BJ (cell line): ENCODE measurements at places on chromosomes 16 and 17.

DNA sequence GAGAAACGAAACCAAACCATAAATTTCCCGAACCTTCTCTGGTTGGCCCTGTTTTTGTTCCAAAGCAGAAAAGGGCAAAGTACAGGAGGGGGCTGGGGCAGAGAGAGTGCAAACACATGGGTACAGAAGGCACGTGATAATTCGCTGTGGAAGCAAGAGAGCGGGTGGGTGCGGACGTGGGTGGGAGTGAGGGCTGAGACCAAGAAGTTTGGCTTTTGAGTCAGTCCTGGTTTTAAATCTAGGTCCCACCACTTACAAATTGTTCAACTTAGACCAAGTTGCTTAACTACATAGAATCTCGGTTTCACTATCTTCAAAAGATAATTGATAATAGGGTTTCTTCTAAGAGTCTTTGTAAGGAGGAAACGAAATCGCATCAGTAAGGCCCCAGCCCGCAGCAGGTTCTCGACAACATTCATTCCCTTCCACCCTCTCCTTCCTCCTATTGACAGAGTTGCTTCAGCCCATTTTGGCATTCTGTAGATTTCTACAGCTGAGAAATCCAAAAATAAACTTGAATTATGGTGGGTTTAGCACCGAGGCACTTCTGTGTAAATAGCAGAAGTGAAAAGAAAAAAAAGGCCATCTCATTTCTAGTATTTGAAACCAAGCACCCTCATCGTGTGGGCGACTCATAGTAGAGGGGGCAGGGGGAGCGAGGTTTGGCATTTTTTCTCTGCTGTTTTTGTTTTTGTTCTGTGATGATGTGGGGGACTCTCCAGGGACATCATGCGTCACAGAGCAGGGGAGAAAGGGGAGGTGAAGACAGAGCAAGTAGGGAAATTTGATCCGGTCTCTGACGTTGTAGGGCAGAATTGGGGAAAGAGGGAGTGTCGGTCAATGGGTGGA lies 33.6 kb upstream of the CCR7 start:
- no peak for DNase-seq

DNA sequence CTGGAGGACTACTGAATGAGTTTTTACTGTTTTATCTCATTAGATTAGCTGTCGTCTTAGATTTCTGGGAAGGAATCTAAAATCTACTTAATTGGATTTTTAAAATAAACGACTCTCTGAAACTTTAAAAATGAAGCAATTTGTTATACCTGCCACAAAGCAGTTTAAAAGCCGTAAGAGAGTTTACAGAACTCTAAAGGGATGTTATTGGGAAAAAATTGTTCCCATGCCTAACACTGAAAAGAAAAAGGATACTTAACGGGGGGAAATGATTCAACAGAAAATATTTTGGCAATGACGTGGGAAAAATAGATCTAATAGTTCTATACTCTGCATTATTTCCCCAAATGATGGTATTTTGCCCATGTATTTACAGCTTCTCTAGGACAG lies 27.0 kb downstream of the ARHGAP17 start:
- DNase-seq: no peak

GRCh38 chr17:68011199-68011665 lies 15.0 kb upstream of the C17orf58 start:
- DNase-seq: no peak

DNA sequence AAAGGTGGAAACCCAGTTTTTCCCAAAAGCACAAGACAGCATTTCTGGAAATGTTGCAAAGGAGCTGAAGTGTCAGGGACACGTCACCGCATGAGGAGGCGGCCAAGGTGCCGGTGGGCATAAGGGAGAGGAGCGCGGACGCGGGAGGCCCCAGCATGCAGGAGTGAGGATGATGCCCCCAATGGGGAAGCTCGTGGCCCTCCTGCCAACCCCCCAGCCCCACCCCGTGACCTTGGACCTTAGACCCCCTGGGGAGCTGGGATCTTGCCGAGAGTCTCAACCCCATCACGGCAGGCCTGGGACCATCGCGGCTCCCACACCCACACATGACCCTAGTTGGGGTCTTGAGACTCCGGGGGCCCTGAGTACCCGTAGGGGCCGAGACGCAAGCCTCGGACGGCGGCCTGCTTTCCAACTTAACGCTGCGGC lies 119.4 kb upstream of the METRNL start:
- DNase-seq: no peak

DNA sequence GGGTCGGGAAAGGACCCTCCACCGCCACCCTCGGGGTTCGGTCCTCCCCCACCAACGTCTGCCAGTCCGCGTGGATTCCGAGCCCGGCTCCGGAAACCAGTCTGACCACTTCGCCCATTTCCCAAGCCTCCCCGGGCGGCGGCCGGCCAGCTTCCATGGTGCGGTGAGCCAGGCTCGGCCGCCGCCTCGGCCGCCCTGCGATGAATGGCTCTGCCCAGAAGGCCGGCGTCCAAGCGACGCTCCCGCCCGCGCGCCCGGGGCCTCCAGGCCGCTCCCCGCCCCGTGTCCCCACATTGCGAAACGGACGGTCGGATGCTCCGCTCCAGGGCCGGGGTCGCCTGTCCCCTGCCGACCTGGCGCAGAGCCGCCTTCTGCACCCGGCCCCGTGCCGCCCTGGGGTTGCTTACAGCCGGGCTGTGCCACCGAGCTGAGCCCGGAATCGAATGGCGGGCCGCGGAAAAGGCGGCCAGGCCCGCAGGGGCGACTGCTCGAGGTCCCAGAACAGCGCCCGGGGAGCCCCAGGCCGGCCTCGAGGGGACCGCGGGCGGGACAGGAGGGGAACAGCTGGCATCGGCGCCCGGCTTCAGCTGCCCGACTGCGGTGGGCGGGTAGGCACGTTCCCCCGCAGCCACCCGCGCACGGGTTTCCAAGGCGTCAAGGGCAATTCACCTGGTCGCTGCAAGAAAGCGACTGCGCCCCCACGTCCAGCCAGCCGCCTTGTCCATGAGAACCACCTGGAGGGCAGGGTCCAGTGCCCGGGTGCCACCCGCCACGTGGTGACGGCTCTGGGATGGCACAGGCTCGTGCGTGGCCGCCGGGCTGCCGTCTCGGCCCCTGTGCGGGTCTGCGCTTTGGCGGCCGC lies 18.3 kb upstream of the CBX8 start:
- DNase-seq: no peak

DNA sequence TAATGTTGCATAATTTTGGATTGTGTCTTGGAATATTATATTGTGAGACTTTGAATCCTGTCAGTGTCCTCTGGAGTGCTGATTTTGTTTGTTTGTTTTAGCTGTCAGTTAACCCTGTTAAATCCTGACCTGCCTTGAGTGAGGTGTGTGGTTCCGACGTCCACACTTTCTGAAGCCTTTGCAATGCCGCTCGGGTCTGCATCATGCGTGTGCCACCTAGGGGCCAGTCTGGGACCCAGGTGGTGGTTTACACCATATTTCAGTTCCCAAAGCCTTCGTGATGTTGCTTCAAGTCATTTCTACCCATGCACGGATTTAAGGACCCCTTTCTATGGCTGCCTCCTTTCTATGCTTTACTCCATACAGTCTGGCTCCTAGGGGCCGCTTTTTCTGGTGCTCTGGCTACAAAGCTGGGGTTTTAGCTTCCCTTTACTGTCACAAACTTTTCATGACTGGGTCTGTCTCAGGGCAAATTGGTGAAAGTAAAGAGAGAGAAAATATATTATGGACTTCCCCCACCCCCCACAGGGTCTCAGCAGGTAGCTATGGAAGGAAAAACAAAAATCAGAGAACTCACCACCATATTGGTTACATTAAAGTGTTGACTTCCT lies 11.4 kb upstream of the OR4D1 start:
- DNase-seq: no peak

- no peak for DNase-seq
Measured at GRCh38 chr17:47685556-47686275, 8.2 kb upstream of the TBKBP1 start.

- DNase-seq: no peak
Measured at GRCh38 chr17:28716740-28717577, 709 bp downstream of the RAB34 start.

DNA sequence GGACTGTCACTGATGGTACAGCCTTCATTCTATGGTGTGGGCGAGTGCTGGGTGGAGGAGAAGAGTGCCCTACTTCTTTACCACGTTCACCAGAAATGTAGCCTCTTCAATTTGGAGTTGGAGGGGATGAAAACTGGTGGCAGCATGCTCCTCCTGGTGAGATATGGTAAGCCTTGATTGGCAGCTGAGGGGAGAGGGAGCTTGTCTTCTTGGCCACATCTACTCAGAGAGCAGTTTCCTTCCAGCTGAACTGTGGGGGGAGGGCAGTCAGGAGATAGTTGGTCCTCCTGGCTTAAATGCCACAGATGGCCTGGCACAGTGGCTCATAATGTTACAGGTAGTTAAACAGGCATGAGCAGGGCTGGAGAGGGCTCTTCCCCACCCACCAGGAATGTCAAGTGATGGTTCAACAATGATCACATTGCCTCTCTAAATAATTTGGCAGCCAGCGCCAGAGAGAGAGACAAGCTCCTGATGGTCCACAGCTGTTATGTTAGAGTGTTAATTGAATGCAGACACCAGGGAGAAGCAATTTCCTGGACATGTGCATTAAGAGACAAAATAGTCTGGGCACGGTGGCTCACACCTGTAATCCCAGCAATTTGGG lies 9.0 kb upstream of the MAPK3 start:
- no peak for DNase-seq

- no peak for DNase-seq
Measured at GRCh38 chr17:43215341-43215740, 3.7 kb downstream of the TMEM106A start.

GRCh38 chr17:29573871-29574731 lies 5.6 kb downstream of the TP53I13 start:
- DNase-seq: no peak

DNA sequence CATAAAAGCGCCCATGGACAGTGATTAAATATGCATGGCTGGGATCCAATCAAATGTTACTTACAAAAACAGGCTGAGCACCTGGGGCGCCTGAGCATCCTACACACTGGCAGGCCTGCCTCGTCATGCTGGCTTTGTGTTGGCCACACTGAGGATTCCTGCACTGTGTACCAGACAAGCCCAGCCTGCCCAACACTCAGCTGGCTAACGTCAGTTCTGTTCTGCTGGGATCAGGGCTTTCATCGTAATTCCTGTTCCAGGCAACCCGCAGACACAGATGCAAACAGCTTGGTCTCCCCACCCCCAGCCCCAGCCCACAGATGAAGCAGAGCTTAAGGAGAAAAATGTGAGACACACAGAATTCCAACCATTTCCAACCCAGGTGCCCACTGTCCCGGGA lies 30.7 kb downstream of the PIMREG start:
- DNase-seq: no peak

- DNase-seq: no peak
Measured at GRCh38 chr17:66214884-66215528, 14.2 kb downstream of the APOH start.

GRCh38 chr17:47279062-47279801 lies 25.6 kb downstream of the ITGB3 start:
- peak; percentile 91 for DNase-seq

DNA sequence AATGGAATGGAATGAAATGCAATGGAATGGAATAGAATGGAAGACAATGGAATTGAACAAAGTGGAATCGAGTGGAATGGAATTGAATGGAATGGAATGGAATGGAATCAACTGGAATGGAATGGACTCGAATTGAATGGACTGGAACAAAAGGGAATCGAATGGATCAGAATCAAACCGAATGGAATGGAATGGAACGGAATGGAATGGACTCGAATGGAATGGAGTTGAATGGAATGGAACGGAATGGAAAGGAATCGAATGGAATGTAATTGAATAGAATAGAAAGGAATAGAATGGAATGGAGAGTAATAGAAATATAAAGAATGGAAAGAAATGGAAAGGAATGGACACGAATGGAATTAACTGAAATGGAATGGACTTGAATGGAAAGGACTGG lies 475.2 kb upstream of the WSB1 start:
- no peak for DNase-seq

- DNase-seq: no peak
Measured at GRCh38 chr16:72197545-72197944, 25.6 kb upstream of the PMFBP1 start.

GRCh38 chr17:53736516-53737240 lies 86.0 kb upstream of the KIF2B start:
- no peak for DNase-seq

GRCh38 chr16:87308826-87309225 lies 8.4 kb downstream of the C16orf95 start:
- DNase-seq: no peak

DNA sequence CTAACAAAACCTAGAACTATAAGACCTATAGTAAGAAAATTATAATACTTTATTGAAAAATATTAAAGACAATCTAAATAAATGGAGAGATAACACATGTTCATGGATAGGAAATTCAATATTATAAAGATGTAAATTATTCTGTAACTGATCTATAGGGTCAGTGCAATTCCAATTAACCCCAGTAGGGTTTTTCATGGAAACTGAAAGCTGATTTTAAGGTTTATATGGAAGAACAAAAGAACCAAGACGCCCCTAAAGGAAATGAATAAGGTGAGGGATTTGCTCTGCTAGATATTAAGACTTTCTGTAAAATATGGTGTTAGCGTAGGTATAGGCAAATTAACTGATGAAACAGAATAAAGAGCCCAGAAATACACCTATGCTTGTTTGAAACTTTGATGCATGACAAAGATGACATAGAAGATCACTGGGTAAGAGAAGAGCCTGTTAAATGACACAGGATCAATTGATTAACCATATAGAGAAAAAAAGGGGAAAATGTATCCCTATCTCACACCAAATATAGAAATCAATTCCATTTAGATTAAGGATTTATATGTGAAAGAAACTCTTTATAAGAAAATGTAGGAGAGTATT lies 3.0 kb downstream of the ICAM2 start:
- no peak for DNase-seq

GRCh38 chr17:48194097-48194550 lies 86.6 kb downstream of the SNX11 start:
- peak; percentile 46 for DNase-seq

DNA sequence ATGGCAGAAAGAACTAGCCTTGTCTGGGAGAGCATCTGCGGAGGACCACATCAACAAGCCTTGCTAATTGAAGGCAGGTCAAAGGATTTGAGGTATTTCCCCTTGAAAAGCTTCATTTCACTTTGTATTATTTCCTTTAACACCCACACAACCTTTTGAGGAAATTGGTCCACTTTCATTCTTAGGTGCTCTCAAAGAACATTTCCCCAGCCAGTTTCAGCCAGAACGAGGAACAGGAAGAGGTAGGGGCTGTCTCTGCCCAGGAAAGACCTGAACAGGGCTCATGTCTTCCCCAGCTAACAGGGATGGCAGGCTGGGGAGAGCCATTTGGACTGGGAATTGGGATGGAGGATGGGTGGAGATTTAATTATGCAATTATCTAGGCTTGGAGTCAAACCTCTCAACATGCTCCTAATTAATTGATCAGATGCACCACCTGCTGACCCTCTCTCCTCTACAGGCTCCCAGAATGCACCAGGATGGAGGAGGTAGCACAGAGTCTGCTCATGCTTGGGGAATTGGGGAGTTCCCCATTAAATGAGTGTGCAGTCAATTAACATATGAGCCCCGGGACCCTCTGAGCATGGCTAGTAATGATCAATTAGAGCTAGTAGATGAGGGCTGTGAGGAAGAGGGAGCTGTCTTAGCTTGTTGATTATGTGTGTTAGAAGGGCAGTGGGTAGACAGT lies 84.6 kb downstream of the GP2 start:
- no peak for DNase-seq

- no peak for DNase-seq
Measured at GRCh38 chr16:79247386-79247785, 353.2 kb downstream of the MAF start.
